Stimulated activated CD8-positive, alpha-beta memory T cell treated with anti-CD3 and anti-CD28 coated beads, Interleukin-7, amount 100 ng/mL, for 1 hour (primary cell): ENCODE measurements at places on chromosomes 2 and 18.
A peak's percentile ranks its signal among the peaks of the same experiment; 100 is the strongest.

- no peak for DNase-seq
Measured at GRCh38 chr2:73279852-73280251, 4.4 kb downstream of the FBXO41 start.

GRCh38 chr2:218369330-218369729, 12.7 kb downstream of the CATIP start:
- no peak for DNase-seq

DNA sequence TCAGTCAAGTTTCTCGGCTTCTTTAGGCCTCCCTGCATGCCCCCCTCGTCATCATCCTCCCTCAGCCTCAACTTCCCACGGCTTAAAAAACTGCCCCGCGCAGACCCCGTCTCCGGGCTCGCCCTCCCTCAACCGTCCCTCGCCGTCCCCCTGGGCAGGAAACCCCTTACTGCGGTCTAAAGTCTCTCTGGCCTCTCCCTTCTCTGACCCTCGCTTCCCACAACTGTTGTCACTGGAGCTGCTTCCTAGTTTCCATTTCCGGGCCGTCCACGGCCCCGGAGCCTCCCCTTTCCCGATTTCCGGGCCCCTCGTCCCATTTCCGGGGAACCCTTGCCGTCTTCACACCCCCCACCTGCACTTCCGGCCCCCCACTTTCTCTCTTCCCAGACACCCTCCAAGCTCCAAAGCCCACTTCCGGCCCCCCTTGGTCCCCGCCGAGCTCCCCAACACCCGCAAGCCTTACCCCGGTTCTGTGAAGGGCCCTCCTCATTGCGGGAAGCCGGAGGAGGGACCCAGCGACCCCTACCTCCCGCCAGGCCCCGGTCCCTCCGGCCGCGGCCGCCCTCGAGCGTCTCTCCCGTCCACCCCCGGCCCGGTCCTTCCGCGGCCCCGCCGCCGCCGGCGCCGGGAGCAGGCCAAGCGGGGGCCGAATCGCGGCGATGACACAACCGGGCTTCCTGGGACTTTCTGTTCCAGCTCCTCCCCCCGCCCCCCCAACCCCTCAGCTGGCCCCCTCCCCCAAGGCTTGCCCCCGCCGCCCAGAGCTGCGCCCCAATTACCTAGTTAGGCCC, 513 bp downstream of the TRIP12 start:
- DNase-seq = peak; percentile 38

- DNase-seq = peak; percentile 87
Measured at GRCh38 chr2:10448576-10449485, 704 bp upstream of the ODC1 start.

GRCh38 chr2:143949121-143949848, 570.6 kb downstream of the ZEB2 start:
- DNase-seq = no peak

DNA sequence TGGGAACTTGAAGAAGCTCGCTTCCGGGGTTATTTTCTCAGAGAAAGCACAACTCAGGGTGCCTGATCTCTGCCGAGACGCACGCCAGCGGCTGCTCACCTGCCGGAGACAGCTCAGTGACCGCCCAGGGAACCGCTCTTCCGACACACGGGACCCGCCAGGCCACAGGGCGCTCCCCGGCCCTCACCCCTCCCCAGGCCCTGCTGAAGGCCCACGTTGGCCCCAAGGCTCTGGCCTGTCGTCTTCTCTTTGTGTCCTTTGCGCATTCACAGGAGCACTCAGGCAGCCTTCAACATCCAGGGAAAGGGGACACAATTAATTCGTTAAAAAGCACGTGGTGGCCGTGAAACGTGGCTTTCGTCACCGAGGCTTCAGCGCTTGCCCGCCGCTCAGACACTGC, 276.3 kb upstream of the SALL3 start:
- no peak for DNase-seq

GRCh38 chr2:149662556-149662955, 75.0 kb upstream of the MMADHC start:
- no peak for DNase-seq

DNA sequence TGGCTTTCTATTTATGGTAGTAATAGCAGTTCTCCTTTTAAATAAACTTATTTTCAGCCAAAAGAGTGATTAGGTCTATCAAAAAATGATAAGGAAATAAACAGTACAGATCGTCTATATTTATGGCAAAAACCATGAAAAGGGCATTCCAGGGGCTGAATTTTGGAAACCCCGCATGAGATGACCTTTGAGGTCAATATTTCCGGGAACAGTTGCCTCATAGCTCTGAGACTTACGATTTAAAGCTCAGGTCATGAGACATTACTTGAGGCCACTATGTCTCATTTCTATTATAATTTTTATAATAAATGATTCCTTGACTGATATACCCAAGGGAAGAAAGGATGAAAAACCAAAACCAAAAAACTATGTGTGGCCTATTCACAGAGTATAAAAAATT, 101.1 kb downstream of the LDLRAD4 start:
- no peak for DNase-seq

GRCh38 chr2:69992310-69993047, 31.0 kb upstream of the ASPRV1 start:
- DNase-seq = no peak

DNA sequence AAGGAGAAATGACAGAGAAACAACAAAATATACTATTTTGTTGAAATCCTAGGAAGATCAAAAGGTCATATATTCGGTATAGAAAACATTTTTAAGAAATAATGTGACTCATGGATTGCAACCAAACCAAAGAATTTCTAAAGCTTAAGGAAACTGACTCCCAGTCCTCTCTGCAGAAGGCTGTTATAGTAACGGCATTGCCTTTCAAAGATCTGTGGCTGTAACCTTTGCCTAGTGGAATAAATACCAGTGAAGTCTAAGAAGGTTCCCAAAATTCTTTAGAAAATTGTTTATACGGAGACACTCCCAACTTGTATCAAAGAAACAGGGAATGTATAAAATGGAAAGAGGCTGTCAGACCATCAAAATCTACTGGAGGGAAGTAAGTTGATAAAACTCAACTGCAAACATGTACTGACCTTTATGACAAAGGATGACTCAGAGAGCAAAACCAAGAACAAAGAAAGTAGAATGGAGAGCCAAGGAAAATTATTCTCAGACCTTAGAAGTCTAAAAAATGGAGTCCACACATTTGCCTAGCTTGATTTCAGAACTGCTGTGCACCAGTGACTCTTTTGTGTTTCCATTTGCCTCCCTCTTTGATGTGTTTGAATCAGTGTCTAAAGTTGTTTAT, 48.6 kb upstream of the FSIP2 start:
- no peak for DNase-seq

GRCh38 chr2:64975232-64975821, 13.9 kb upstream of the SLC1A4 start:
- no peak for DNase-seq

GRCh38 chr2:25032901-25033300, 9.0 kb upstream of the EFR3B start:
- DNase-seq = no peak

GRCh38 chr2:236862526-236862925, 223.2 kb upstream of the COPS8 start:
- no peak for DNase-seq

- no peak for DNase-seq
Measured at GRCh38 chr2:225894236-225894980, 494.9 kb downstream of the NYAP2 start.

GRCh38 chr2:100736121-100736915, 83.6 kb upstream of the NPAS2 start:
- DNase-seq = no peak

DNA sequence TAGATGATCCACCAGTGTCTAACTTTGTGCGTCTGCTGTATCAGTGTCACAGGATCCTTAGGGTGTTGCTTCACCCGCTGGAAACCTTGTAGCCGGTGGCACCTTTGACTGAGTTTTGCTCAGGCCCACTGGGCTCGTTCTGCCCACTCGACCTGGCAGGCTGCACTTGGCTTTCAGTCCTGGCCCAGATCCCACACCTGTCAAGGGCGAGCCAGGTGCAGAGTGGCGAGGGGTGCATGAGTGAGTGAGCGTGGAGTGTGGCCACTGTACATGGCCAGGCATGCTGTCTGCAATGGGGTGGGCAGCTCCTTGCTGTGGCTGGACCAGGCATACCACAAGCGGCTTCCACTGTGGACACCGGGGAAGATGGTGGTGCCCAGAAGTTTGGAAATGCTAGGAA, 179.0 kb downstream of the FAM210A start:
- no peak for DNase-seq

GRCh38 chr2:239118675-239119211, 270.9 kb downstream of the TWIST2 start:
- no peak for DNase-seq

DNA sequence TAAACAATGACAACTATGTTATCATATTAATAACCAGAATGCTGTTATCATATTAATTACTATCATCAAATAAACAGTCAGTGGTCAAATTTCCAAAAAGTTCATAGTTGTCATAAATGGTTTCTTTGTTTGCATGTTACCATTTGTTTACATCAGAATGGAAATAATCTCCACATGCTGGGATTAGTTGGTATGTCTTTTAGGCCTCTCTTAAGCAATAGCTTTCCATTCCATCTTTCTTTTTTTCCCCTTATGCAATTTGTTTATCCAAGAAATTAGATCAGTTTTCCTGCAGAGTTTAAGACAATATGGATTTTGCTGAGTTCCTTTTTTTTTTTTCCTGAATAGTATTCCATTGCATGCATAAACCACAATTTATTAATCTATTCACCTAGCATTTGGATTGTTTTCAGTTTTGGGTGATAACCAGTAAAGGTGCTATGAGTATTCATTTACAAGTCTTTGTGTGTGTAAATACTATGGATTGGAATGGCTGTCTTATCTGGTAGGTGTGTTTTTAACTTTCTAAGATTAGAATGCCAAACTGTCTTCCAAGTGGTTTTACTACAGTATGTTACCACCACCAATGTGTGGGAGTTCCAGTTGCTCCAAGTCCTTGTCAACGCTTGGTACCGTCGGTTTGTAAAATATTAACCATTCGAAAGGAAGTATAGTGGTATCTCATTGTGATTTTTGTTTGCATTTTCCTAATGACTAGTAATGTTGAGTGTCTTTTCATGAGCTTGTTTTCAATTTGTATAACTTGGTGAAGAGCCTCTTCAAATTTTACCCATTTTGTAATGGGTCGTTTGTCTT, 33.3 kb upstream of the TXNDC2 start:
- DNase-seq = no peak

GRCh38 chr18:33583901-33584300, 5.9 kb downstream of the ASXL3 start:
- no peak for DNase-seq

GRCh38 chr18:38868757-38869156, 1303.2 kb upstream of the CELF4 start:
- no peak for DNase-seq

- DNase-seq = no peak
Measured at GRCh38 chr18:6885992-6886796, 156.7 kb downstream of the ARHGAP28 start.

GRCh38 chr2:211447548-211447947, 891.1 kb downstream of the CPS1 start:
- DNase-seq = no peak

DNA sequence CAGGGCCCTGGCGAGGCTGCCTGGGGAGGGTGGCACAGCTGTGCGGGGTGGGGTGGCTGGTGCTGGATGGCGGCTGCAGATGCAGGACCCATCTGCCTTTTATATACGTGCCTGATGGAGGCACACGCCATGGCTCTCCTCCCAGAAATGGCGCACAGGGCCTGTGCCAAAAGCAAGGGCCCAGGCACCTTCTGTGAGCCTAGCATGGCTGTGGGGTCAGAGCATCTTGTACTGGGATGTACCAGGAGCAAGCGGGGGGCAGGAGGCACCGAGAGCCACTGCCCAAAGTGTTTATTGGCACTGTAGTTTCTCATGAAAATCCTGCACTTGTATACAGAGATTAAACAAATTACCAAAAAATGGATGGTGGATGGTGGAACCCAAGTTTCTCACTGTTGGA, 724.1 kb downstream of the GALR1 start:
- DNase-seq = no peak

DNA sequence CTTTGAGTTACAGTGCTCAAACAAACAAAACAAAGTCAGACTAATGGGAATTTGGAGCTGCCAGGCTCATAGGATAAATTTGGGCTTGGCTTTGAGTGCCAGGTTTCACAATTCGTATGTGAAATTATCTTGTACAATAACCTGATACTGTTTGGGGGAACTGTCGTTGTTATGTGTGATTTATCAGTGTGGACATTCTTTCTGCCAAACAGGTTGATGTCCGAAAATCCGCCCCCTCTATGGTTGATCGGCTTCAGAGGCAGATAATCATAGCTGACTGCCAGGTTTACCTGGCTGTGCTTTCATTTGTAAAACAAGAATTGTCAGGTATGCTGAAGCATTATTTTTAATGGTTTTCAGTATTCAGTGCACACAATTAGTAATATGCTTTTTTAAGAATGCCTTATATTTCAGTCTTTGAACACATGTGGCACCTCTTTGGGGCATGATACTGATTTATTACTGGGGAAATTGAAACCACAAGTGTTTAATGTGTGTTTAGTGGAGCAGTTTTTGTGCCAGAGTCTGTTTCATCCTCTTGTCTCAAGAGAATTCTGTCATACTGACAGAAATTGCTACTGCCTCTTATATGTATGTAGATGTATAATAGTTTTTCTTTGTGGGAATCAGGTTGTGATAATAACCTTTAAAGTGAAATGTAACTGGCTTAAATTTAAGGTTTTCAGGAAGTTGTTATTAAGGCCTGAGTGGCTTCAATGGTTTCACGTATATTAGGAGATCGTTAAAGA, 54.6 kb downstream of the TTC39C start:
- no peak for DNase-seq

GRCh38 chr18:36752929-36753865, 75.6 kb downstream of the TPGS2 start:
- DNase-seq = no peak

DNA sequence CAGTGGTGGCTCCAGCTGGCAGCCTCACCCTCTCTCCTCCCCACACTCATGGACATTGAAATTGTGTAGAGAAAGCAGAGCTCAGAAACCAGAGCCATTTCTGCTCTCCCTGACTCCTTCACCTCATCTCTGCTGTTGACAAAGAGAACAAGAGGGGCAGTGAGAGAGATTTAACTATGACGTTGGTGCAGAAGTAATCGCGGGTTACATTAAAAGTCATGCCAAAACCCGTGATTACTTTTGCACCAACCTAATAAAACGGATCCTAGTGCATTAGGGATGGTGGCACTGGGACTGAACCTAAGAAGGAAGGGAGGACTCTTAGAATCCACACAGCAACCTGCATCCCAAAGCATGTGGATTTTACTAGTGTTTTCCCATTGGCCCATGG, 113.3 kb upstream of the CDC42EP3 start:
- no peak for DNase-seq

- no peak for DNase-seq
Measured at GRCh38 chr2:239564587-239564986, 163.8 kb upstream of the HDAC4 start.

GRCh38 chr2:109676346-109676902, 62.3 kb downstream of the SOWAHC start:
- no peak for DNase-seq

GRCh38 chr2:9847140-9847539, 3.9 kb downstream of the TAF1B start:
- DNase-seq = no peak

GRCh38 chr2:46803911-46804670, 111.5 kb downstream of the MCFD2 start:
- no peak for DNase-seq
